ENCODE measurements at places on chromosomes 6 and 20. TPM values are rescaled to one million over a fixed set of nuclear protein-coding genes. Genes with fewer than 3 reads are reported as not detected.

DNA sequence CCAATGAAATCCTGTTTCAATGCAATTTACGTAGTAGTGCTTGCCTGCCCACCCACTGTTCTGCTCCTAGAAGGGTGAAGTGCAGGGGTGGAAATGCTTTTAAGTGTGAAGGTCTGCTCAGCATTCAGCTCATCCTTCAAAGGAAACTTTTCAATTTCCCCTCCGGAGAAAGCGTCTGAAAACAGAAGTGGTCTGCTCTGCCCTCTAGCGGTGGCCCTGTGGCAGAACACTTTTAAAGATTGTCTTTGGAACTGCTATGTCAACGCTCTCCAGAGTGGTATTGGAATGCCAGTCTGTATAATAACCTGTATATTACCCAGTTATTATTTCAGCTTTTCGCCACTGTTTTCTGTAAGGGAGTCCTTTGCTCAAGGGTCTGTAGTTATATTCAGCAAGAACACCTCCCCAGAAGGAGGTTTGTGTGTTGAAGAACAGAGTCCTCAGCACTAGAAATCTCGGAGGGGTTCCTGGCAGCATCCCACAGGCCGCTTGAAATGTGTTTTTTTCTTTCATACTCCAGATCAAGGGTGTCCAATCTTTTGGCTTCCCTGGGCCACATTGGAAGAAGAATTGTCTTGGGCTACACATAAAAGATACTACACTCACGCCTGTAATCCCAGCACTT is 63.1 kb upstream of the KLHL31 start:
- no peak for DNase-seq

DNA sequence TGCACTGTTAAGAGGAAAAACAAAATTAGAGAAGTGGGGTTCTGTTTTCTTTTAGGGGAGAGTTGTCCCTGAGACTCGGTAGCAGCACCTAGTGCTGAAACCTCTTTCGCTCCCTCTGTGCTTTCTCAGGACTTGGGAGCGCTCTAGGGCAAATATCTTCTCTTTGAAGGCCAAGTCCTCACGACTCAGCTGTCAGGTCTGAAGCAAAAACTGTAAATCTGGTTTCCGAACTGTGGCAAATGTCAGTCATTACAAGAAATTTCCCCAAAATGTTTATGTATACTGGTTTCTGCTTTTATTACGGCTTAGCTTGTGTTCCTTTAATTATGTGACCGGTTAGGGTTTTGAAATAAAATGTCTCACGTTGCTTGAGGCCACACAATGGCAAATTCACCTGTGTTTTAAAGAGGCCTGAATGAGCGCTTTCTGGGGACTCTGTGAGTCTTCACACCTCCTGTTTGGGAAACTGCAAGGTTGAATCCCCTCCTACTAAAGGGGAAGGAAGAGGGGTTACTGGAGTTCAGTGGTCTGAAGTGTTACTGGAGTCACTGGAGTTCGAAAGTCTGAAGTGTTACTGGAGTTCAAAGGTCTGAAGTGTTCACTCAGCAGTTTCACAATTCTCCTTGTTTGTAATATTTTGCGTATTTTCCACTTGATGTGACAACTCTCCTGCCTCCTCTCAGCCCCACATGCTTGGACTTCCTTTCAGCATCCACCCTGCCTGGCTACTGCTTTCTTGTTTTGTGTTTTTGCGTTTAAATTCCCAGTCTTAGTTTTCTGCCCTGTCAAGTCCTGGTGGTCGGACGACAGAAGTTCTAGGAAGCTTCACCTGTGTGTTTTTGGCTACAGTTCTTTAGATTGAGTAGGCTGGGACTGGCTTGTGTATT is 1.6 kb downstream of the SMPDL3A start:
- DNase-seq: peak; percentile 18

DNA sequence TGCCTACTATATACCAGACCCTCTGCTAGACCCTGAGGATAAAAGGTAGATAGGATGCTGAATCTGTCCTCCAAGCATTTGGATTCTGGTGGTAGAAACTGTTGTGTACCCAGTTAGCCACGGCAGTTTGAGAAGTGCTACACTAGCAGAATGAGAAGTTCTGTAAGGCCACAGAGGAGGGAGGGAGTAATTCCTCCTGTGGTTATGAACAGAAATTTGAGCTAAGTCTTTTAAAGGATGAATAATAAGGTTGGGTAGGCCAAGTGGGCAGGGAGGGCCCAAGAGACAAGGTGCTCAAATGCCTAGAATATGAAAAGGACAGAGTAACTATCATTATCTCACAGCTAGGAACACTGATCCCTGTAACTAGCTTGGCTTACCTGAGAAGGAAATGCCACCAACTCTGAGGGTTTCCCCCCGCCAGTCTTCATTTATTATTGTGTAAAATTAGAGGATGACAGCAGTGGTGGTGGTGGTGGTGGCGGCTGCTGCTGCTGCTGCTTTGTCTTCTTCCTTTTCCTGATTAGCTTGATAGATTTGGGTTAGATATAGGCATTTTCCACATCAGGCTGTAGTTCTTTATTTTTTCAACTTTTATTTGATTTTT is 243.3 kb downstream of the PRL start:
- no peak for DNase-seq

DNA sequence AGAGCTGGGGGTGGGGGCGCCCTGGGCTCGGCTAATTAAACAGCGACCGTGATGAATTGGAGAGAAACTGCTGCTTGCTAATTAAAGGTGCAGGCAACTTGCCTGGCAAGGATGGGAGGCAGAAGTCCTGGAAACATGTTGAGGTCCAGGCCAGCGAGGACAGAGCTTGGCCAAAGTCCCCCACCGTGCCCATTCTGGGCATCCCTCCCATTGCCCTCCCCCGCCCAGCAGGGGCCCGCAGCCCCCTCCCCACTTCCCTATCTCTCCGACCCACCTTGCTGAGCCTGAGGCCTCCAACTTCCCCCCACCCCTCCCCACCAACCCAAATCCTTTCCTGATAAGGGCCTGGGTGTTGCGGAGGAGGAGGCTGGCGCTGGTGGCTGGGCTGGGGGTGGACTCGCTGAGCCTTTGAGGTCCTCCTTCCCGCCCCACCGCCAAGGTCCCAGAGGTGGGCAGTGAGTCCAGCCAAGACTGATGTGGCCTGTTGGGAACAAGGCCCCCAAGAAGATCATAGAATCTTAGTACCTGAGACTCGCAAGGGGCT is 23.3 kb downstream of the C20orf203 start:
- DNase-seq: no peak

DNA sequence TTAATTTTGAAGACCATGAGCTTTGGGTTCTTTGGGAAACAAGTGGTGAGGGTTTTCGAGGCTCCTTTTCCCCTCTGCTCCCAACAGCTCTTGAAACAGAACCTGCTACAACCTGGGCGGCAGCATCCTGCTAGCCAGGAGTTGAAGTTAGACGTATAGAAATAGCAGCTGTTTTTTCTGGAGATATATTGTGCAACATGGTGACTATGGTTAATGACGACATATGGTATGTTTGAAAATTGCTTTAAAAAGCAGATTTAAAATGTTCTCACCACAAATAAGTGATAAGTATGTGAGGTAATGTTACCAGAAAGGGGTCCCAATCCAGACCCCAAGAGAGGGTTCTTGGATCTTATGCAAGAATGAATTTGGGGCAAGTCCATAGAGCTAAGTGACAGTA is 138.9 kb downstream of the PDE7B start:
- no peak for DNase-seq

DNA sequence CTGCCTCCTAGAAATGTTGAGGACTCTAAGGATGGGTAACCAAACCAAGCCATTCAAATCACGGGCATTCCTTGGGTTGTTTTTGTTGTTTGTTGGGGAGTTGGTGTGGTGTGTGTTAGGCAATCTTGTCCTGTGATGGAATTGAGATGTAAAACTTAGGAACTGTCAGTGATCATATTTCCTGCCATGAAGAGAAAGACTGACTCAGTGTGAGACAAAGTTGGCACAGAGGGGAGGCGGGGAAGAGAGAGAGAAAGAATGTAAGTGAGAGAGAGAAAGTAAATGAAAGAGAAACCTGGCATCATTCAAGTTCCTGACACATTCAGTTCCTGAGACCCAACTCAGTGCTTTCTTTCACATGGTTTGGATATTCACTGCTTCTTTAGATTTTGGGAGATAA is 21.6 kb upstream of the FBXO30 start:
- no peak for DNase-seq

- DNase-seq: peak; percentile 88
These were observed 2.1 kb upstream of the PERP start for GRCh38 chr6:138109042-138109997.

DNA sequence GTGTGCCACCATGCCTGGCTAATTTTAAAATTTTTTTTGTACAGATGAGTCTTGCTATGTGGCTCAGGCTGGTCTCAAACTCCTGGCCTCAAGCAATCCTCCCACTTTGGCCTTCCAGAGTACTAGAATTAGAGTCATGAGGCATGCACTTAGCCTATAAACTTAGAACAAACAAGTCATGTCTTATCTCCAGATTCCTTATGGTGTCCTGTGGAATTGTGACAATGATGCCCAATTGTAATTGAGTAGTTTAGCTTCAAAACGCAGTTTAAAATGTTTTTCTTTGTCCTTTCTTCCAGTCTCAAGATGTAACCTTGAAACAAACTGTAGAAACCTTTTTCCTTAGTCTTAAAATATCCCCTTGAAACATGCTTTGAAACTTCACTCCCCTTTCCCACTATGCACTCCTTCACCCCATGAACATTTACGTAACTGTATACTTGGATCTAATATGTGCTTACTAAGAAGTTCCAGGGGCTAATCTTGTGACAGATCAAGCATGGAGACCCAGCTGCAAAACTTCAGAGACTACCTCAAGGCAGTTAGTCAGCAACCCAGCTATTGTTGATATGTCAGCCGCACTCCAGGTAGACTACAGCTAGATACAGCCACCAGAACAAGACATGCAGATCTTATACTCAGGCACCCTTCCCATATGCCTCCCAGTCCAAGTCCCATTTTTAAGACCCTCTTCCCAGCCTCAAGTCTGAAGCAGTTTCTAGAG is 46.2 kb downstream of the MAN1A1 start:
- no peak for DNase-seq

GRCh38 chr20:9408422-9409300 is 105.7 kb upstream of the LAMP5 start:
- no peak for DNase-seq

- DNase-seq: no peak
These were observed 160.4 kb downstream of the RALGAPA2 start for GRCh38 chr20:20552076-20552475.

- peak; percentile 88 for DNase-seq
These were observed 12.3 kb downstream of the TMEM14B start for GRCh38 chr6:10759884-10760329.

DNA sequence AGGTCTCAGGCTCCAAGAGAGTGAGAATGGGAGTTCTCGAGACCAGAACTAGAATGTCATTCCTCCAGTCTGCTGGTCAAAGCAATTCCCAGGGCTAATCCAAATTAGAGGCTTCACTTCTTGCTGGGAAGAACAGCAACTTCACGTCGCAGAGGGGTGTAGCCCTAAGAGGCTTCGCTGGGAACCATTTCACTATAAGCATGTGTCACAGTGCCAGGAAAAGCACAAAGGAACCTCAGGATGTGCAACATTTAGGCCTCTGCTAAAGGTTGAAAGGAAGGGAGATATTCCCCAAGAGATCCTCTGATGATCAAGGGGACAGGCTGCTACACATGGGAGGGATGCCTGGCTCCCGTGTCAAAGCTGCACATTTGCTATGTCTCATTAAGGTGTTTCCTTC is 35.9 kb upstream of the NXT1 start:
- no peak for DNase-seq

DNA sequence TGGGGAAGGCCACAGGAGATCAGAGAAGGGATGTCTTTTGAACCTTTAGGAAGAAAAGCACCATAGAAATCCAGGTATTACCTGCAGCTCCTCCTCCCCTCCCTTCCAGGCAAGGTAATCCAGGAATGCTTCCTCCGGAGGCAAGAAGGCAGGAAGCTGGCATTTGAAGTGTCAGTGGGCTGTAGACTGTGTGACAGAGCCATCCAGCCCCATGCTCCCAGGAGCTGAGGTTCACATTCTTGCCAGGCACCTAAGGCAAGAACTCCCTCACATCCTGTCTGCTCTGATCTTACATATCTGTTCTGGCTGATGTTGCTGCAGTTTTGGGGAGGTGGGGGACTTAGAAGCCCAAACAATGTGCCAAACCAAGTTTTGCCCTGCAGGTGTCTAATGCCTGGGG is 27.8 kb upstream of the SCUBE3 start:
- no peak for DNase-seq

GRCh38 chr20:36957875-36958667 is 6.6 kb upstream of the SAMHD1 start:
- DNase-seq: no peak

- DNase-seq: peak; percentile 50
These were observed 233.5 kb upstream of the QKI start for GRCh38 chr6:163180874-163181541.

DNA sequence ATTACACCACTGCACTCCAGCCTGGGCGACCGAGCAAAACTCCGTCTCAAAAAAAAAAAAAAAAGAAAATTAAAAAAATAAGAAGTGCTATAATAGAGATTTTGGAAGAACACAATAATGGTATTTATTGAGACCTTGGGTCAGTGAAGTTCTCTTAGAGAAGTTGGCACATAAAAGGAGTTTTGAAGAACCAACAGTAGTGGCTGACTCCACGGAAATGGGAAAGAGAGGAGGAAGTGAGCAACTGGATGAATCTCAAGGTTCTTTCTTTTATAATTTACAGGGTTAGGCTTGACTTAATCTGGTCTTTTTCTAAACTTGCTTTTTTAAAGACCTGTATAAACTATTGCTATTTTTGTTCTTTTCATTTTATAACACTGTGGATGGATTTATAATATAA is 52.8 kb downstream of the TOMM6 start:
- no peak for DNase-seq

DNA sequence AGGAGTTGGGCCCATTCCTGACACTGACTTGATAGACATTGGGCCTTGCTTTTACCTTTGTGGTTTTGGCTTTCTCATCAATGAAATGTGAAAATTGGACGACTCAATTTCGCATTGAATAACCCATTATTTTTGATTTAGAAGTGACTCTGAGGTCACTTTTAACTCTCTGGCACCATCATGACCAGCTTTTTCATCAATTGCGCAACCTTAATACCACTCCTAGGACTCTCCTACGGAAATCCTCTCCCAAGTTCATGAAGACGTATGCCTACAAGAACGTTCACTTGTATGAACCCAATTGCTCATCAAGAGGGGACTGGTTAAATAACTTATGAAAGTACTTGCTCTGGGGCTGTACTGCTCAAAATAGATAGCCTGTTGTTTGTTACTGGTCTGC is 86.7 kb upstream of the CHD6 start:
- no peak for DNase-seq

- no peak for DNase-seq
These were observed 704.2 kb upstream of the CITED2 start for GRCh38 chr6:140078561-140079125.

- no peak for DNase-seq
These were observed 36.6 kb downstream of the AIG1 start for GRCh38 chr6:143097224-143097795.

The HLA-DOA gene
- 0.08 TPM for total RNA-seq

The MCHR2 gene
- total RNA-seq: not detected

The GFOD1 gene
- 0.62 TPM for total RNA-seq

The PNPLA1 gene
- not detected for total RNA-seq

The HUS1B gene
- 0.74 TPM for total RNA-seq
